ENCODE measurements at places on chromosomes 5 and 9.

DNA sequence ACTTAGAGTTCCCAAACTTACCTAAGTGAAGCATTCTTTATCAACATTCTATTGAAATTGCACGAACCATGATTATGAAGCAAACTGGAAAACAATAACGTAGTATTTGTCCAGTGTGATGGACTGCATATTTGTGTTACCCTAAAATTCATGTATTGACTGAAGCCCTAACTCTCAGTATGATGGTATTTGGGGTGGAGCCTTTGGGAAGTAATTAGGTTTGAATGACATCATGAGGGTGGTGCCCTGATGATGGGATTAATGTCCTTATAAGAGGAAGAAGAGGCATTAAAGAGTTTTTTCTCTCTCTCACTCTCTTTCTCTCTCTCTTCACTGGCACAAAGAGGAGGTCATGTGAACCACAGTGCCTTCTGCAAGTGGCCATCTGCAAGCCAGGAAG is 365.4 kb upstream of the PTGER4 start:
- no peak for DNase-seq

GRCh38 chr9:121206516-121207370 is 5.1 kb upstream of the RAB14 start:
- no peak for DNase-seq

DNA sequence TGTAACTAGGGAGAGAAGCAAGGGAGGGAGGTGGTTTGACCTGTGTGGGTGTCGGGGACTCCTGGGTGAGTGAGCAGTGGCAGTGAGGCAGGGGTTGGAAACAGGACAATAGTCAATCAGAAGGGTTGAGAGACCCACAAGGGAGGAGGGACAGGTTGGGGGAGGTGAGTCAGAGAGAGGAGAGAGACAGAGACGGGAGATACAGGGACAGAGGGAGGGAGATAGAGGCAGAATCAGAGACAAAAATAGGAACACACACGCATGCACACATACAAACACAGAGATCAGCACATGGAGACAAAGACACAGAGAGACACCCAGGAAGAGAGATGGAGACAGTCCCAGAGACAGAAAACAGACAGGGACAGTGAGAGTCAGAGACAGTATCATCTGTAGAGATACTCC is 39.3 kb upstream of the PTGS1 start:
- DNase-seq, result no peak

GRCh38 chr5:159478950-159479349 is 148.7 kb upstream of the IL12B start:
- DNase-seq, result no peak

- DNase-seq, result no peak
These were observed 160.9 kb upstream of the LHFPL2 start for GRCh38 chr5:78809444-78809843.

GRCh38 chr5:82748688-82749460 is 328.3 kb downstream of the TMEM167A start:
- no peak for DNase-seq

Data from NCI-H1930 (cell line).